ENCODE measurements at places on chromosomes 5 and 9. TPM values are rescaled to one million over a fixed set of nuclear protein-coding genes. Genes with fewer than 3 reads are reported as not detected.

DNA sequence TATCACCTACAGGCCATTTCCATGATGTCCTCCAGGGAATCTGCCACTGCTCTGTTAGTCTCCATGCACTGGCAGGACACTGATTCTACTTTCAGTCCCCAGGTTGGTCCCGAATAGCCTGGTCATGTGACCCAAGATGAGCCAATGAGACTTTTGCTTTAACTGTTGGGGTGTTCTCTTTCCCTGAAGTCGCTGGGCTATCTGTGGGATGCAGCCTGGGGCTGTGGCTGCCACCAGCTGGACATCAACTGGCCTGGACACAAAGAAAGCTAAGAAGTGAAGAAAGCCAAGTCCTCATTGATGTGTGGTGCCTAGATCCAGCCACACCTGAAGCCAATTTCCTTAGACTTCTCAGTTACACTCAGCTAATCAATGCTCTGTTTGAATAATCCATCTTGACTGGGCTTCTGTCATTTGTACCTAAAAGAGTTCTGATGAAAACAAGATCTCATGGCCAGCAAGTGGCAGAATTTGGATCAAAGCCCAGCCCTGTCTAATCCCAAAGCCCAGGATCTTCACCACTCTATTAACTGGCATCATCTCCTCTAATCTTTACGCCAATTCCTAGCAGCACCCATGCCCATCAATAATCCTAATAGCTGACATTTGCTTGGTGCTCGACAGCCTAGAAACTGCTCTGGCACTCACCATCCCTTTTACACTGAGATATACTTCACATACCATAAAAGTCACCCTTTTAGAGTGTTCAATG is 37.0 kb downstream of the SH3PXD2B start:
- H3K27ac ChIP-seq = no peak overlapping the region
- peak overlapping the region; percentile 47 for H3K4me3 ChIP-seq
- H3K27me3 ChIP-seq = no peaks in the 10 kb centered on the region
- peaks cover 38% of the 10 kb centered on the region for H3K36me3 ChIP-seq

DNA sequence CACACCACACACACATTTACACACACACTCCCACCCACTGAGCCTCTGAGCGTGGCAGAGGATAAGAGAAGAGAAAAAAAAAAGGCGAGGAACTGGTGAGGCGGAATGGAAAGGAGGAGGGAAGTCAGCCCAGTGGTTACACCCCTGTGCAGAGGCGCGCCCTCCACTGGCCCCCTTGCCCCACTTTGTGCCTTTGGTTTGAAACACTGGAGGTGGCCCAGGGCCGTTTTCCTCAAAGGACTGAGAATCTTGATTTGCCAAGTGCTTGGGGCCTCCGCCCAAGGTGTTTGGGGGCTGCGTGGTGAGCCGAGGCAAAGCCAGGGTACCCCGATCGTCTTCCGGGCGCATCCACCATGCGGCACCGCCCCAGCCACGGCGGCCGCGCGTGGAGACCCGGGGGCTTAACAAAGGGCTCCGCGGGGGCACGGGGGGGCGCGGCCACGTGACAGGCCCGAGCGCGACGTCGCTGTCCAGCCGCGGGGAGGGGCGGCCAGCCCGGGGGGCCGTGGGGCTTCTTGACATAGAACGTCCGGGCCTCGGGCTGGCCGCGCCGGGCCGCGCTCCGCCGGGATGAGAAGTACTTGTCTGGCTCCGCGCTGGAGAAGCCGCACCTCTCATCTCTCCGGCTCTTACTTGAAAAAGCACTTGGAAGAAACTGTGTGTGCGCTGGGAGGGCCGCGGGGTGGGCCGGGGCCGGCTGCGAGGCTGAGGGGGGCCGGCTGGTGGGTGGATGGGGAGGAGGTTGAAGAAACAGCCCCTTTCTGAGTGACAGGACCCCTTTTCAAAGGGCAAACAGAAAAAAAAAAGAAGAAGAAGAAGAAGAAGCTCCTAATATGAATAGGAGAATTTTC is 21.0 kb downstream of the NR2F1 start:
- H3K27ac ChIP-seq = no peak overlapping the region
- peak overlapping the region; percentile 27 for H3K4me3 ChIP-seq
- H3K36me3 ChIP-seq = peaks cover 4% of the 10 kb centered on the region
- peaks cover 15% of the 10 kb centered on the region for H3K4me1 ChIP-seq
- DNase-seq = no peak
- peaks cover 22% of the 10 kb centered on the region for H3K27me3 ChIP-seq

- no peaks in the 10 kb centered on the region for H3K36me3 ChIP-seq
- no peak overlapping the region for H3K27ac ChIP-seq
- no peaks in the 10 kb centered on the region for H3K27me3 ChIP-seq
- no peak overlapping the region for H3K4me3 ChIP-seq
- no peak for DNase-seq
- H3K4me1 ChIP-seq = no peaks in the 10 kb centered on the region
Observed at GRCh38 chr5:148759101-148759500, 67.3 kb upstream of the ADRB2 start.

Gene SLC35D2
- total RNA-seq = 27.2 TPM

Gene POU4F3
- total RNA-seq = 0.15 TPM

DNA sequence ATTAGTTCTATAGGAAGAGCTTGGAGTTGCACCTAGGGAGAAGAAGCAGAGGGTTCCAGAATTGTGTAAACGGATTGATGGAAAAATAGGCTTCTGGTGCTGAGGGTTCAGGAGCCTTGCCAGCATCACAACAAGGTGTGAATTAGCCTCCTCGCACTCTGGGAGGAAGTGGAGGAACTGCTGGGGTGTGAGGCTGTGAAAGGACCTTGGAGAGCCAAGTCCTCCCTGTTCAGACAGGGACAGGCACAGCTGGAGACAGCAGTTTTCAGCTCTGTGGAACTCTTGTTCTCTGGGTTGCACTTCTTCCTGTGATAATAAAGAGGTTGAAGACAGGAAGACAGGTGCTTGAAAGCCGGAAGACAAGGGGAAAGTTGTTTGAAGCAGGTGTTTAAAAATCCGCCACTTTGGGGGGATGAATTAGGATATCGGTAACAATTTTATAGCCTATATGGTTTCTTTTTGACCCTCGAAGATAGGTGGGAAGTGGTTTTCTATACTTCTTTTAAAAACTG is 22.6 kb downstream of the DAPK1 start:
- DNase-seq = no peak
- H3K4me1 ChIP-seq = peaks cover 32% of the 10 kb centered on the region
- H3K27me3 ChIP-seq = peaks cover 3% of the 10 kb centered on the region
- H3K36me3 ChIP-seq = peaks cover 12% of the 10 kb centered on the region
- no peak overlapping the region for H3K4me3 ChIP-seq

Gene FAM221B
- total RNA-seq = not detected

GRCh38 chr5:72646246-72646866 is 139.1 kb upstream of the ZNF366 start:
- no peak overlapping the region for H3K4me3 ChIP-seq
- no peak overlapping the region for H3K27ac ChIP-seq
- no peaks in the 10 kb centered on the region for H3K36me3 ChIP-seq
- H3K4me1 ChIP-seq = peaks cover 10% of the 10 kb centered on the region

DNA sequence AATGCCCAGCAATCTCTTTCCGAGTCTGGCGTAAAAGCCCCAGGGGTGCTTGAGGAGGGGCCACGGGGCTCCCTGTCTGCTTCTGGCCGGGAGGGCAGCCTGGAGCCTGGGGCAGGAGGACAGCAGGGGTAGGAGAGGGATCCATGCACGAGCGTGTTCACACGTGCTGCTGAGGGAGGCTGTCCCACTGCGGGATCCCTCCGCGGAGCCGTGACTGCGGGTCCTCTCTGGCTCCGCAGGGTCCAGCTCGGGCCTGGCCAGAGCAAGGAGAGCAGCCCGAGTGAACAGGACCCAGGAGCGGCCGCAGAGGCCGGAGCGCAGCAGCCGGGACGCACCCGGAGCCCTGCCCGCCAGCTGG is 78.4 kb downstream of the ZNF354C start:
- no peak for DNase-seq
- peaks cover 20% of the 10 kb centered on the region for H3K4me1 ChIP-seq
- no peak overlapping the region for H3K27ac ChIP-seq
- peaks cover 4% of the 10 kb centered on the region for H3K36me3 ChIP-seq
- H3K27me3 ChIP-seq = peaks cover 4% of the 10 kb centered on the region

DNA sequence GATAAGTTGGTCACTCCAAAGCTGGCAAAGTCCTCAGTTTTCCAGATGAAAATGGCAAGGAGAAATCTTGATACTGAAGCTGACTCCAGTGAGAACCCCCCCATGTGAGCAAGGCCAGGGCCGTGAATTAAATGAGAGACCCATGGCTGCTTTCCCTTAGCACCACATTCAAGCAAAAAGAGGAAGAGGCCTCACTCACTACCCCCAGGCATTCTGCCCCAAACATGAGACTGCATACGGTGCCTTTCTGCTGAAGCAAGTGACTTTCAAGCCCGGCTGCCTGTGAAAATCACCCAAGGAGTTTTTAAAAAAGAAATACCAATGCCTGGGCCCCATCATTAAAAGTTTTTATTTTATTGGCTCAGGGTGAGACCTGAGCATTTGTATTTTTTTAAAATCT is 66.9 kb downstream of the TMEM252 start:
- H3K27ac ChIP-seq = no peak overlapping the region
- H3K4me3 ChIP-seq = no peak overlapping the region
- no peaks in the 10 kb centered on the region for H3K27me3 ChIP-seq
- no peaks in the 10 kb centered on the region for H3K4me1 ChIP-seq
- DNase-seq = no peak

DNA sequence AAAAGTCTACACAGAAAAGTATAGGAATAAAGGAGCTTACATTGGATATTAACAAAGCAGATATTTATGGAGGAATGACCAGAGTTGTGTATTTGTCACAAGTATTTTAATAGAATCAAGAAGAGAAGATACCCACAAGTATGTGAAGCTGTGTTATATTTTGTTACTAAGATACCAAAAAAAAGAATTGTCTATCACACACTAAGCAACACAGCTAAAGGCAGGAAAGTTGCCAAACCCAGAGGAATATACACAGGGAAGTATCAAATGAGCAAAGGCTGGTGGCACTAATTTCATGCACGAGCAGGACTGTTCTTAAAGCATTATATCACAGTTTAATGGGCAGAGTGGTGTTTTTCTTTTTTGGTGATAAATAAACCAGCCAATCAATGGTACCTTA is 30.9 kb upstream of the RAI14 start:
- no peaks in the 10 kb centered on the region for H3K36me3 ChIP-seq
- no peak overlapping the region for H3K4me3 ChIP-seq
- no peak overlapping the region for H3K27ac ChIP-seq
- no peaks in the 10 kb centered on the region for H3K27me3 ChIP-seq
- peaks cover 11% of the 10 kb centered on the region for H3K4me1 ChIP-seq
- DNase-seq = no peak
